ENCODE measurements at places on chromosomes 11 and 22.

DNA sequence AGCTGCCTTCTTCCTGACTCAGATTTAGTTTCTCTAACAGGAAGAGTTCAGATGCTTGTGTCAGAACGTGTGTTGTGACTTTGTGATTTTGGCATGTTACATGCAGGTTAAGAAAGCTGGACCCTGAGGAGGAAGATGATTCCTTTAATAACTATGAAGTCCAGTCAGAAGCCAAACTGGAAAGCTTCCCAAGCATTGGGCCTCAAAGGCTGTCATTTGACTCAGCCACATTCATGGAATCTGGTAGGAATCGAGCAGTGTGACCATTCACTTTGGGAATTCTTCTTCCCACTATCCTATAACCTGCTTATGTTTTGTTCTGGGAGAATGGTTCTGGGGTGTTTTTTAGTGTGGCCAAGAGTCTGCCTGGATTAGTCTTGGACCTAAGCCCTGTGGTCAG, 48.0 kb downstream of the CABIN1 start:
- no peak for DNase-seq

DNA sequence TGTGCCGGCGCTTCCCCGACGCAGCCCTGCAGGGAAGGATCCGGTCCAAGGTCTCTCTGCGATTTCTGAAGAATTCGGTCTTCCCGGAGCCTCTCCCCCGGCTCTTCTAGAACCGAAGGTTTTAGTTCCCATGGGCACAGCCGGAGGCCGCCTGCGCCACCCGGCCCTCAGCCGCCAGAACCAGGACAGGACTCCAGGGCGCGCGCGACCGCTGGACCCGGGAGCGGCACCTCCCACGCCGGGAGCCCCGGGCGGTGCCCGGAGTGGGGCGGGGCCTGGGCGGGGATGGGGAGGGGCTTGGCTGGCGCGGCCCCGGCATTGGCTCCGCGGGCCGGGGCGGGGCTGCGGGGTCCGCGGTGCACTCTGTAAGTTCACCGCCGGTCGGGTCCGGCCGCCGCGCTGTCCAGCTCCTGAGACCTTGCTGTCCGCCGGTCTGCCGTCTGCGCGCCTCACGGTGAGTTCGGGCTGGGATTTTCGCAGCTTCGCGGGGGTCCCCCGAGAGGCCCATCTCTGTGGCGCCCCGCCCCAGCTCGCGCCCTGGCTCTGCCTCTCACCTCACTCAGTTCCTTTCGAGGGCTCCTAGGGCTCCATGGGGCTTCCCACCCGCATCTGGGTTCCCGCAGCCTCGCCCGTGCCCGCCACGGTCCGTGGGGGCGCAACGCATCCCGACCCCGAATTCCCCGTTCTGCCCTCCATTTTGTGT, at the start of gene CDC42EP2:
TSS of gene CDC42EP2 (plus strand) at position 366 of the 703 bp plus-strand sequence. CDS start 6,033 bp downstream, outside the sequence.
- DNase-seq, result peak; percentile 20

GRCh38 chr11:121887976-121888557, 227.9 kb downstream of the BLID start:
- DNase-seq, result no peak

- DNase-seq, result no peak
Measured at GRCh38 chr11:130278151-130278550, 36.6 kb downstream of the ZBTB44 start.

GRCh38 chr11:115912484-115912945, 408.3 kb upstream of the CADM1 start:
- DNase-seq, result no peak

GRCh38 chr11:109984634-109985289, 108.4 kb upstream of the ZC3H12C start:
- DNase-seq, result no peak

DNA sequence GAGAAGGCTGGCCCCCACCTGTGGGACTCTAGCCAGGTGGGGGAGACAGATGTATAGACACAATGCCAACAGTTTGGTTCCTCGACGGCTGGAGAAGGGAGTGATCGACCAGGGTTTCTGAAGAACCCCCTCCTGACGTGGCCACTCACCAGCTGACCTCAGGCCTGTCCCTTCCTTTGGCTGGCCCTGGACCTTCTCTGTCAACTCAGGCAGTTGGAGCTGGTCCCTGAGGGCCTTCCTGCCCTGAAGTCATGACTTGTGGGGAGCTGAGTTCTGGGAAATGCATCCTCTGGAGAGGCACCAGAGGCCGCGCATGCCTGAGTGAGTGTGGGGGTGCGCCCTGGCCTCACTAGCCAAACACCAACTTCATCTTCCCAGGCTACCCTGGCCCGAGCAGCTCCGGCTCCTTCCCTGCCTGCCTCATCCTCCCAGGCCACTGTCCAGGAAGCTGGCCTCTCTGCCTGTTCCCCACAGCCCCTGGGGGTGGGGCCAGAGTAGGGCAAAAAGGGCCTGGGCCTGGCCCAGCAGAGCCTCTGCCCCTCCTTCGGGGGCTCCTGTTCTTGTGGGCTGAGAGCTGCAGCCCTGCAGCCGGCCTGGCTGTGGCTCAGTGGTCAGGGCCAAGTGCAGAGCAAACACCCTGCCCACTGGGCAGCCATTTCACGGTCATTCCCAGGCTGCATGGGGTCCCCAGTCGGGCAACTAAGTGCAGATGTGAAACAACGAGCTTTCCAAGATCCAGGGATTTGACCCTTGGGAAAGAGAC, 23.6 kb downstream of the TXN2 start:
- no peak for DNase-seq

GRCh38 chr11:36024716-36025115, 80.9 kb downstream of the LDLRAD3 start:
- DNase-seq, result no peak

DNA sequence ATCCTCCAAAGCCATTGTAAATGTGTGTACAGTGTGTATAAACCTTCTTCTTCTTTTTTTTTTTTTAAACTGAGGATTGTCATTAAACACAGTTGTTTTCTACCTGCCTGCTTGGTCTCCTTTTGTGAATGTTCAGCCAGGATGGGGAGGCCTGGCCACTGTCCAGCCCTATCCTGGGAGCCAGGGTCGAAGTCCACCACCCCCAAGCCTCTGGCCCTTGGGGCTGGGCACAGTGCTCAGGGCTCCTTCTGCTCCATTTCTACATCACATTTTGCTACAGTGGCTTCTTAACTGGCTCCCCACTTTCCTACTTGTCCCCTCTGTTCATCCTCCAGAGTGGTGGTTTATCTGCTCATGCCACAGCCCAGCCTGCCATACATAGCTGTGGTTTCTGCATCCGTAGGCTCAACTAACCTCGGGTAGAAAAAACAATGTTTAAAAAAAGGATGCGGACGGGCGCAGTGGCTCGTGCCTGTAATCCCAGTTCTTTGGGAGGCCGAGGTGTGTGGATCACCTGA, 2.5 kb upstream of the SMARCB1 start:
- no peak for DNase-seq

DNA sequence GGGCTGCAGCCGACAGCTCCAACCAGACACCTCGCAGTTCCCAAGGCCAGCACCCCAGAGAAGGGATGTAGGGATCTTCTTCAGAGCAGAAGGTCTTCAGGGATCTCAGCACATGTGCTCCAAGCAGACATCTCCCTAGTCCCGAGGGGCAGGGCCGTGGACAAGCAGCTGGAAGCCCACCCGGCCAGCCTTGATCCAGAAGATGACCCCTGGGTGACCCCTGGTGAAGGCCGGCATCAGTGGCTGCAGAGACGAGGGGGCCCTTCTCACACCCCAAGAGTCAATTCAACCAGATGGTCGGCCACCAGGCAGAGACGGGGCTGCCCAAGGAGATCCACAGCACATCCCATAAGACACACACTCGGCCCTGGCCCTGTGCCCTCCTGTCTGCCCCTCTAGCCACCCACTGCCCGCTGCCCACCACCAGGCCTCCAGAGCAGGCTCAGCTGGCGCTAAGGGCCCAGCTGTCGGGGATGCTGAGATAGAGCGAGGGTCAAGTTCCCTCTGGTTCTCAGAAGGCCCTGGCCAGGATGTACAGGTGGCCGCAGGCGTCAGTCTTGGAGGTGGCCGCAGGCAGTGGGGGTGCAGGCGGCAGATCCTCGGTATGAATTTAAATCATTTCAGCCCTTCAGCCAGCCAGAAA, 168.3 kb downstream of the BRD1 start:
- no peak for DNase-seq

DNA sequence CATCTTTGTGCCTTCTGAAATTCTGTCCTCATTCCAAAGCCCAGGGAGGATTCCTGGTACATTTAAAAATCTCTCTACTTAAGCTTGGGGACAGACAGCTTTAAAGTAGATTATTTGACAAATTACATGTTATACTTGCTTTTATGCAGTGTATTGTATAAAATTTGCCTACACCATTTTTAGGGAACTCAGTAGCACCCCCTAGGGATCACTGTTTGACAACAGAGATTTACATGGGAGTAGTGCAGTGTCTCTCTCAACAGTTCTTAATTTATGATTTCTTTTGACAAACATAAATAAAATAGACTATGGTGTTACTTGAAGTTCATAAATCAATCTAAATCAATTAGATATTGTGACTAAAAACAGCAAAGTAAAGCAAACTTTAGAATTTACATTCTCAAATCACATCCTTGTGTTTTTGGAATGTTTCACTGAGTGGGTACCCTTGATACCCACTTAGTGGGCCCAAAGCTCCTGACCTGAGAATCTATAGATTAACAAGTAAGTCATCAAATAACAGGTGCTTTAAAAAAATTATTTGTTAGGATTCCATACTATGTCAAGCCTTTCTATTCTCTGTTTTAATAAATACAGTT, 428.8 kb downstream of the DYNC2H1 start:
- no peak for DNase-seq

DNA sequence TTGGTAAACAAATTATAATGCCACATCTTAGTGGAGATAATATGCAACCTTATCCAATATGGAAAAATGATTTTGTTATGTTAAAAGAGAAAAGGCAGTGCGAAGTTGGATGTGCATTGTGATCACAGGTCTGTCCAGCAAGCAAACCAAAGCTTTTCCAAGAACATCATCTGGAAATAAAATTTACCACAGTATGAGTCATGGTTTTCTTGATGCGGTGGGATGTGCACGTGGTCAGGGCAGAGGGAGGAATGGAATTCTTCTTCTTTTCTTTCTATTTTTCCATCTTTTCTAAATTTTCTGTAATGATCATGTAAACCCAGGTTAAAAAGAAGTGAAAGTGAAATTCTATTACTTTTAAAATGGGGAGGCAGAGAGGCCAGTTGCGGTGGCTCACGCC, 169.8 kb downstream of the C11orf91 start:
- DNase-seq, result no peak

DNA sequence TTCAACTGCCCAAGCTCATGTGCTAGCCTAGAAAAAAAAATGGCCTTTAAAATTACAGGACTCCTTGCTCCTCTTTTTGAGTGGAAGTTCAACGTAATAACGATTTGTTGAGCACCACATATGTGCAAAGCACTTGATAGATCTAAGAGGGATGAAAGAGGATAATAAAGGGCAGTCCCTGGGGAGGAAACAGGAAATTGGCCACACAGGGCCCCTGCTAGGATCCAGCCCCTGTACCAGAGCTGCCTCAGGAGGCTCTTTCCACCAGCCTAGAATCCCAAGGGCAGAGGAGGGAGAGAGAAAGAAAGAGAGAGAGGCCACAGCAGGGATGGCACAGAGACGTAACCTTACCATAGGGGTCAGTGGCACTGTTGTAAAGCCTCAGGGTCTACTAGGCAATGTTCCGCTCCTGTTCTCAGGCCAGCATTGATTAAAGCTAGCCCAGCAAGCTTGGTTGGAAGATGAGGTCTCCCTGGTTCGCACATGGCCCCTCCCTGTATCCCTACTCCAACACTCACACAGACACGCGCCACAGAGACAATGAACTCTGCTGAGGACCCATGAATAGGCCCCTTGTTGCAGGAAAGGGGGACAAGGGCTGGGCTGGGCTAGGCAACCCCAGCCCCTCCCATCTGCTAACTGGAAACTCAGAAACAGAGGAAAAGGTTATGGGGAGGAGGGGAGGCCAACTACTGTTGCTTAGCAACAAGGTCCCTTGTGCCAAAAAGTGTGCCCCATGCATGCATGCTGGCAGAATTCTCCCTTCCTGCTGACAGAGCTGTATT, at the start of gene TMPRSS5:
TSS of gene TMPRSS5 (minus strand) at position 438 of the 785 bp plus-strand sequence. CDS start at position 354, 84 bp downstream.
- no peak for DNase-seq

- no peak for DNase-seq
Measured at GRCh38 chr22:20219667-20220628, 48.2 kb downstream of the RTN4R start.

DNA sequence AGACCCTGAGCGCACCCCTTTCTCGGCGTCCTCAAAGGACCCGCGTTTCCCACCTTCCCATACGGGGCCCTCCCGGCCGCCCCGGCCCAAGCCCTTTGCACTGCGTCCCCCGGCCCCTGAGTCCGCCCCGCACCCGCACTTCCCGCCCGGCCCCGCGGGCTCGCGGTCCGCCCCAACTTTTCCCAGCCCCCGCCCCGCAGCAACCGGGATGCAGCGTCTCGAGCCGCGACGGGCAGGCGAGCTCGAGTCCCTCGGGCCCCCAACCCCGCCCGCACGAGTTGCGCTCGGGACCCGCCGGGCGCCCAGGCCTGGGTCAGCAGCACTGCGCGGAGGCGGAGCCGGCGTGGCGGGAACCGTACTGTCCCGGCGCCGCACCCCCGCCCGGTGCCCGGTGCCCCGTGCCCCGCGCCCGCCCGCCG, 371 bp downstream of the SMCO4 start:
- DNase-seq, result peak; percentile 5

DNA sequence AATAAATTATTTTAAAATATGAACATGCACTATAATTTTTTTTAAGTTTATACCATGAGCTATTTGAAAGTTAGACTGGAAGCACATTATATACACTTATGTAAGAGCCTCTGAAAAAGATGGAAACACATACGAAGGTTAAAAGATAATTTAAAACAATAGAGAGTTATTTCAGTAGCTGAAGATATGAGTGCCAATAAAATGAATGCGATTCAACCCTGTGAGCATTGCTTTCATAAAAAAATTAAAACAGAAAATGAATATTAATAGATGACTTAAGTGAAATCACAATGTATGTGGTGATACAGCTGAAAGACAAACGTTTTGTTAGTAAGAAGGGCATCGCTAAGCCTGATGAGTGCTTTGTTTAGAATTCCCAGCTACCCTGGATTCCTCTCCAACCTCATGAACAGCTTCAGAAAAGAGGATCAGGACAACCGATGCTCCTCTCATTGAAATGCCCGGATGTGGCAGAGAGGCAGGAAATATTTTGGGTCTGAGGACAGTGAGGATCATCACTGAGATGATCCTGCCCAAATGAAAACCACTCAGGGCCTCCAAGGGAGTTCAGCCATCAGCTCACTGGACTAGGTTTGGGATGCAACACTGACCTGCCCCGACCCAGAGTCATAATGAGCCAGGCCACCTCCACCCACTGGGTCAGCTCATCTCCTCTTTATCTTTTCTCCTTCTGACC, 60.2 kb upstream of the TOP3B start:
- no peak for DNase-seq

GRCh38 chr11:65954771-65955170, 6.8 kb upstream of the SART1 start:
- no peak for DNase-seq

All from stimulated activated CD4-positive, alpha-beta T cell treated with anti-CD3 and anti-CD28 coated beads, TNF-alpha, amount 100 ng/mL, for 1 hour (primary cell).